Fibroblast of lung (primary cell): ENCODE measurements at places on chromosomes 6 and 20. TPM values are rescaled to one million over a fixed set of nuclear protein-coding genes. Genes with fewer than 3 reads are reported as not detected.

Gene EPHA7
- total RNA-seq = under 0.01 TPM in 1 of 2 replicates, not detected in the other

Gene CST9
- not detected in 2 replicates for total RNA-seq

Gene NTSR1
- under 0.01 and 0.33 TPM in 2 replicates for total RNA-seq

Gene GINS1
- total RNA-seq = 1.3 and 3.0 TPM in 2 replicates

Gene FOXP4
- total RNA-seq = 1.3 and 1.8 TPM in 2 replicates

Gene LRRC73
- 0.26 and 0.33 TPM in 2 replicates for total RNA-seq

Gene IRF4
- under 0.01 TPM in 2 replicates for total RNA-seq

Gene RBM24
- 1.0 and 2.5 TPM in 2 replicates for total RNA-seq

Gene OOEP
- total RNA-seq = 0.17 TPM in 1 of 2 replicates, not detected in the other

Gene TCFL5
- total RNA-seq = 13.7 and 15.2 TPM in 2 replicates

Gene RIMS4
- total RNA-seq = under 0.01 TPM in 2 replicates
